ENCODE measurements at places on chromosomes 13 and 19.

- DNase-seq = no peak
Measured at GRCh38 chr13:26133851-26134250, 82.0 kb upstream of the SHISA2 start.

DNA sequence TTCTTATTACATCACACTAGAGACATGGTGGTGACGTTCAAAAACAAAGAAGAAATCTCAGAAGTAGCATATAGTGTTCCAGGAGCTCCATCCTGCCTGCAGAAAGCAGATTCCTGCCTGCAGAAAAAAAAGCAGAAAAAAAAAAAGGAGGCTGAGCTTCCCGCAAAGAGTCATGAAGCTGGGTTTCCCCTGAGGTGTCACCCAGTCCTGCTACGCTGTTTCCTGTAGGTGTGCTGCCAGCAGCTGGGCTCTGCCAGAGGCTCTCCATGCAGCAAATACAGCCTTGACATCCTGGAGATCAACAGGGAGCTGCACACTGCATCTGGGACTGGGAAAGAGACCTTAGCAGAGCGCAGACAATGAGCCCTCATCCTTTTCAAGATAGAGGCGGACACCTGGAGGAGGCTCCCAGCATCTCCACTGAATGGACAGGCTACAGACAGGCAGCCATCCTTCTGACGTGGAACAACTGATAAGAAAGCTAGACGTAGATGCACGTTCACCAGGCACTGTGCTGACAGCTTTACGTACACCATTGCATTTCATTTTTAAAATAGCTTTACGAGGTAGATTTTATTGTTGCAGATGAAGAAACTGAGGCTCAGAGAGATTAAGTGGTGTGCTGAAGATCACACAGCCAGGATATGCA lies 350.9 kb downstream of the FOXO1 start:
- no peak for DNase-seq

GRCh38 chr13:42728507-42729180 lies 52.7 kb upstream of the FAM216B start:
- no peak for DNase-seq

GRCh38 chr19:3725640-3726310 lies 17.6 kb downstream of the TJP3 start:
- no peak for DNase-seq

GRCh38 chr19:22882797-22883196 lies 50.7 kb downstream of the ZNF723 start:
- no peak for DNase-seq

DNA sequence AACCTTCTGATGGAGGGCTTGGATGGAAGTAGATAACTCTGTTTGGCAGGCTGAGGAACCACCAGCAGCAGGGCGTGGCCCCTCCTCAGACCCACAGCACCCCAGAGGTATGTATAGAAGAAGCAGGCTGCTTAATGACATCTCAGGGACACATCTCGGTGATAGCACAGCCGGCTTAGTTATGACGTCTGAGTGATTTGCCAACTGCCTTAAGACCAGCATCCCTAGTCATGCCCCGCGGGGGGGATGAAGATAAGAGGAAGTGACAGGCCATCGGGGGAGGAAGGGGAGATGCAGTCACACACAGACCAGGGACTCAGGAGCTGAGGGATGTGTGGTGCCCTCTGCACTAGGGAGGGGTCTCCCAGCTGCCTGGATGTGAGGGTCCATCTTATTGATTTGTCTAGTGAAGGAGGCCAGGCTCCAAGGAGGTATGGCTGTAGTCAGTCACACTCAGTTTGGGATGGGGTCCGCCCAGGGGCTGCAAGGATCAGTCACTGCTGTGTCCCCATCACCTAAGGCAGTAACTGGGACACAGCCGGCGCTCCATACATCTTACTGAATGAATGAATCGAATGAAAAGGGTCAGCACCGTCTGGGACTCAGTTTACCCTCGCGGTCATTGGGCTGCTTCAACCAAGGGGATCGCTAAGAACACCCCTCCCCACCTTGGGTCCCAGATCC lies 19.2 kb upstream of the ERCC1 start:
- no peak for DNase-seq

GRCh38 chr13:83117046-83117445 lies 765.2 kb downstream of the SLITRK1 start:
- no peak for DNase-seq

DNA sequence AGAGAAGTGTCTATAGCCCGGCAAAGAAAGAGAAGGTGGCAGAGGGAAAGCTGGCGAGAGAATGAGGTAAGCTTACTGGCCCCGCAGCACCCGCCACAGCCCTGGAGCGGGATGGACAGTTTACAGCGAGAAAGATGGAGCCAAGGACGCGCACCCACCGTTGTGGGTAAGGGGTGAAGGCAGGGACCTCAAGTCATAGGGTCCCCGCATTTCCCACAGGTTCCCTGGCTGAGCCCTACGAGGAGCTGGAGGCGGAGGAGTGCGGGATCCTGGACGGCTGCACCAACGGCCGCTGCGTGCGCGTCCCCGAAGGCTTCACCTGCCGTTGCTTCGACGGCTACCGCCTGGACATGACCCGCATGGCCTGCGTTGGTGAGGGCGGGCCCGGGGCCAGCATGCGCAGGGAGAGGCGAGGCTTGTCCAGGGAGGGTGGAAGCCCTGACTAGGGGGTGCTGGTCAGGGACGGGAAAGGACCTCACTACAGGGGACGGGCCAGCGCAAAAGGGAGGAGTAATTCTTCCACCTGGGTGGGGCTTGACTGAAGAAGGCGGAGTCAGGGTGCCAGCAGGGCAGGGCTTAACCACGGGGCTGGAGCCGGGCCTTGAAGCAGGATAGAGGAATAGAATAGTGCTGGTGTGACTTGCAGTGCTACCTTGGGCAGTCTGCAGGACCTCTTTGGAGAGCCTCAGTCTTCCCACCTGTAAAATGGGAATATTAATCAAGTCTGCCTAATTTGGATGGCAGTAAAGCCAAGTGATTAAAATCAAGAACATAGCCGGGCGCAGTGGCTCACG lies 26.5 kb downstream of the LTBP4 start:
- no peak for DNase-seq

GRCh38 chr19:15300533-15301197 lies 31.7 kb downstream of the BRD4 start:
- DNase-seq = no peak

DNA sequence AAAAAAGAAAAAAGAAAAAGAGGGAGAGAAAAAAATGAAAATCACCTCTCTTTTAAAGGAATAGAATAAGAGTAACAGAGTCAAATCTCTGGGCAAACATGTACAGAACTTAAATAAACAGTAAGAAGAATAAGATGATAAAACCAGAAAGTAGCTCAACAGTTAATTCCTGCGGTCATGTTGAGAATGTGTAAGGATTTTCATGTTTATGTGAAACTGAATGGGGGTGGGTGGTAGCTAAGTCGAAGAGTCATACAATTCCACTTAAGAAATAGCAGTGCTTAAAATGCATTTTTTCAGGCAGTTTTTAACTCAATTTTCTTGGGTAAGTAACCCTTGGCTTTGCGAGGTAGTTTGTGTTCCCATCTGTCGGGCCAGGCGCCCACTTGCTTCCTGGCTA lies 60.9 kb downstream of the PEX11G start:
- no peak for DNase-seq

GRCh38 chr19:33343859-33344572 lies 29.5 kb upstream of the CEBPG start:
- no peak for DNase-seq

DNA sequence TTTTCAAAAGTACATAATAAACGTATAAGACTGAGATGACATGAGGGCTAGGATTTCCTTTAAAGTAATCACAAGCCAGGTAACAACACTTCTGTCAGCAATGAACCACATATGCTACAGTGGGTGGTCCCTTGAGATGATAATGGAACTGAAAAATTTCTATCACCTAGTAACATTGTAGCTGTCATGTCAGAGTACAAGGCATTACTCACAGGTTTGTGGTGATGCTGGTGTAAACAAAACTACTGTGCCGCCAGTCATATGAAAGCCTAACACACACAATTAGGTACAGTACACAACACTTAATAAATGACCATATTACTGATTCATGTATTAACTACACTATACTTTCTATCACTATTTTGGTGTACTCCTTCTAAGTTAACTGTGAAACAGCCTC lies 36.8 kb downstream of the MIPEP start:
- DNase-seq = no peak

- DNase-seq = no peak
Measured at GRCh38 chr13:97976610-97977521, 23.4 kb downstream of the IPO5 start.

- DNase-seq = no peak
Measured at GRCh38 chr19:31770223-31770622, 421.0 kb upstream of the TSHZ3 start.

GRCh38 chr19:7547159-7547558 lies 11.6 kb downstream of the PNPLA6 start:
- DNase-seq = no peak

DNA sequence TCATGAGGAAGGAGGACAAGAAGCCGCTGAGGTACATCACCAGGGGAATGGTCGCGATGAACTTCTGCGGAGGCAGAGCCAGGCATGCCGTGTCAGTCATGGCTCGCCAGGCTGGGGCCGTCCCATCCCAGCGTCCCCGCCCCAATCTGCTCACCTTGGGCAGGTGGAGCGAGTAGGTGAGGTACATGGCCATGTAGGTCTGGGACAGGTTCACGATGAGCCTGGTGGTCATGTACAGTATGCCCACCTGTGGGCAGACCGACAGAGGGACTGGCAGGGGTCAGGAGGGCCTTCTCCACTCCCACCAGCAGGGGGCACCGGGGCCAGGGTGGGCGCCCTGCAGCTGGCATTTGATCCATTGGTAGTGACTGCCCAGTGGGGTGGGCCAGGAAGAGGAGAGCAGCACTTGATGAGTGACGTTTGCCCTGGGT lies 8.3 kb downstream of the TEKTIP1 start:
- no peak for DNase-seq
